ENCODE measurements at places on chromosomes 5 and 9.

DNA sequence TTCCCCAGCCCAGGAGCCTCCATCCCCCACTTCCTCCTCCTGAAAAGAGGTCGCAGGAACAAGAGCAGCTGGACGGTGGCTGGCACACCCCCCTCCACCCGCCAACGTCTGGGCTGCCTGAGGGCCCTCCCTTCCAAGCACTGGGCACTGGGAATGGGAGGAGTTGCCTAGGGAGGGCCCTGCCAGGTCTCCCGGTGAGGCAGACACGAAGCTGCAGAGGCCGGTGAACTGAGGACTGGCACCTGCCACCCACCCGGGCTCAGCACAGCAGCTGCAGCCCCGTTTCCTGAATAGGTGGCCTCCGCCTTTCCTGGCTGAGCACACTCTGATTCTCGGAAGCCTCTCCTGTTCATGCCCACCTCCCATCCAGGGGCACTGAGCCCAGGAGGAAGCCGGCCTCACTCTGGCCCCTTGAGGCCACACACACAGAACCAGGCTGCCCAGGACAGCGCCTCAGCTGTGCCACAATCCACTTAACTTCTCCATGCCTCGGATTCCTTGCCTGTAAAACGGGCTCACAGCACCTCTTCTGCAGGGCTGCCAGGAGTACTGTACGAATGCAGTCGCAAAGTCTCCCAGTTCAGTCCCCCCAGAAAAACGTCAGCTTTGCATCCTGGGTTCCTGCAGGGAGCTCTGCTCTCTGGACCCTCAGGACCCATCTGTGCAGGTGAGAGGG lies 1.3 kb downstream of the NPDC1 start:
- DNase-seq: no peak

DNA sequence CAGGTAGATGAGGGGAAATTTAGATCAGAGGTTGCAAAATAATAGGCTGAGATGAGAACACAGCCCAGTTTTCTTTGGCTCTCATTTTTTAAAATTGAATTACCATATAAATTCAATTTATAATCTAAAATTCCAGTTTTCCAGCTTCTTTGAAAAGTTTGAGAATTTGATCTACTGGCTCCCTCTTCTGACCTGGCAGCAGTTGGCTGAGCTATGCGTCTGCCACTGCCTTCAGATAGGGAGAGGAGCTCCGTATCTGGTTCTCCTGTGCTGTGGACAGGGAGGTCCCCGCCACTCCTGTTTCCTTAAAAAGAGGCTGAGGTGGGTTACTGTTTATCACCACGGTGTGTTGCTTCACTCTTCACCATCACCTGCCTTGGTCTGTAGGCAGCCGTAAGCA lies 103.7 kb downstream of the ARHGAP26 start:
- DNase-seq: no peak

GRCh38 chr9:108325406-108325805 lies 530.4 kb downstream of the ACTL7B start:
- DNase-seq: no peak

DNA sequence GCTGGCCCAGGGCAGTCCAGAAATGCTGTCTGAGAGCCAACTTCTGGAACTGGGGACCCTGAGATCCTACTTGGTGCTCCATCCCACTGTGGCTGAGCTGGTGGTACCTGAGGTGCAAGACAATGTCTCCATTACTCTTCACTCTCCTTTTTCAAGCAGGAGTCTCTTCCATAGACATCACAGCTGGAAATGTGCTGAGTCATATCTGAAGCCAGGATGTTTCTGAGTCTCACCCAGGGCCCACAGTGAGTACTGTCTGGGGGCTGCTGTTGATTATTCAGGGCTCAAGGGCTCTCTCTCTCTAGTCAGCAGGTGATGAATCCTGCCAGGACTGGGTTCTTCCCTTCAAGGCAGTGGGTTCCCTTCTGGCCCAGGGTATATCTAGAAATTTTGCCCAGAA lies 145.2 kb upstream of the TAS2R1 start:
- DNase-seq: no peak

DNA sequence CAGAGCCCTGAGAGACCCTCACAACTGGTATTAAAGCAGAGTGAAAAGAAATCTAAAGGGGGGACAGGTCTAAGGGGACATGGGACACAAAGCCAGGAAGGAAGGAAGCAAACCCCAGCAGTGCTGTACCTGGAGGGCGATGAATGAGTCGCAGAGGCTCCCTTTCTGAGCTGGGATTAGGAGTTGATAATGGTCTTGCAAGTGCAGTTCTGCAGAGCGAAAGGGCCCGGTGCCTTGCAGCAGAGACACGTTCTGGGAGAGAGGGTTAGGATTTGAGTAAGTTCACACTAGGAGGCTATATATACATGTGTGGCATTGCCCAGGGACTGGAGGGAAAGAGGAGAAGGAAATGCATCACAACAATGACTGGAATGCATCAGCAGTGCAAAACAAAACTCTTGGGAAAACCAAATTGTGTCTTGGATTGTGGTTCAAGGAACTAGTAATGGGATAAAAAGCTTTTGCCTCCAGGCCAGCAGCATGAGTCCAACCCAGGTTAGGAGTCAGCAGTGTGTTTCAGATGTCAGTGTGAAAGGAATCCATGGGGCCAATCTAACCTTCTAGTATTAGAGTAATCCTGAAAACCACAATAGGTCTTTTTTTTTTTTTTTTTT lies 38.8 kb upstream of the LIFR start:
- DNase-seq: no peak

- DNase-seq: no peak
Observed at GRCh38 chr9:2565676-2566340, 55.8 kb upstream of the VLDLR start.

GRCh38 chr5:178624631-178625546 lies 2.0 kb downstream of the CLK4 start:
- no peak for DNase-seq

- DNase-seq: no peak
Observed at GRCh38 chr9:33794560-33794959, 801 bp upstream of the PRSS3 start.

GRCh38 chr5:170097934-170098333 lies 7.8 kb upstream of the FOXI1 start:
- peak; percentile 59 for DNase-seq

GRCh38 chr9:13804532-13804931 lies 509.4 kb downstream of the NFIB start:
- no peak for DNase-seq

DNA sequence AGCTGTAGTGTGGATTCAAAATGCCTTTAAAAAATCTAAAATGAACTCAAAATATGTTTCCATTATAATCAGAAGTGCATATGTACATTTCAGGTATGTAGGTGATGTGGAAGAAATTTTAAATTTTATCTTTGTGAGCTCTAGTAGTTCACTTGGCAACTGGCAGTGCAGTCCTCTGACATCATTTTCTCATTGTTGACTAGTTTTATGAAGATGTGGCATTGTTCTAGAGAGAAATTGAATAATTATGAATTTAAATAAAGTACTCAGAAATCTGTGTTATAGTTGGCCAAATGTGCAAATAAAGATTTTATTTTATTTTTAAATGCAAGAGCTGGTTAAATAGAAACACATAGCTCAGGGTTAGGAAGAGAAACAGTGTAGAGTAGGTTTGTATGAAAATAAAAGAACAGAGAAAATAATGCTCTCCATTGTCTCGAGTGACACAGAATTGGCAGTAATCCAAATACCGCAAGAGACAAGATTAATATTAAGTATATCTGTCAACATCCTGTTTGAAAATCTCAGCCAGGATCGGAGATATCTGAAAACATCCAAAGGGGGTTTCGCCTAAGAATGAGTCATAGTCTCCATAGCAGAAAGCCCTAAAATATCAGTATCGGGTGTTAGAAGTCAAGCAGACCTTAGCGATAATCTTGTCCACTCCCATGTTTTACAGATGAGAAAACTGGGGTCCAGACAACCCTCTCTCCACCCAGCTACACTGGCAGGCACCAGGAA lies 189.4 kb downstream of the CCDC192 start:
- DNase-seq: no peak

GRCh38 chr5:175123542-175123941 lies 320.4 kb downstream of the DRD1 start:
- no peak for DNase-seq

- DNase-seq: peak; percentile 39
Observed at GRCh38 chr5:89246864-89247263, 363.9 kb upstream of the MEF2C start.

DNA sequence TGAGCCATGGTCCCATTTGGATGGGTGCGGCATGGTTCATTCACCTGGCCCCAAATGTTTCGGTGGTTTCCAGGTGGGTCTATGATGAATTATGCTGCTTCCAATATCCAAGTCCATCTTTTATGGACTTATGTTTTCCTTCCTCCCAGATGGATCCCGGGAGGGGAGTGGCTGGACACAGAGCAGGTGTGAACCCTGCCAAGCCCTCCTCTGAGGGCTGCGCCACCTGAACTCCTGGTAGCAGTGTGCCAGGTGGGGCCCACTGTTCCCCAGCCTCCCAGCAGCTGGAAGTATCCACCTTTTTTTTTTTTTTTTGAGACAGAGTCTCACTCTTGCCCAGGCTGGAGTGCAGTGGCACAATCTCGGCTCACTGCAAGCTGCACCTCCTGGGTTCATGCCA lies 42.9 kb downstream of the WNK2 start:
- DNase-seq: no peak

- DNase-seq: peak; percentile 23
Observed at GRCh38 chr5:112917453-112917995, 4.5 kb downstream of the REEP5 start.

DNA sequence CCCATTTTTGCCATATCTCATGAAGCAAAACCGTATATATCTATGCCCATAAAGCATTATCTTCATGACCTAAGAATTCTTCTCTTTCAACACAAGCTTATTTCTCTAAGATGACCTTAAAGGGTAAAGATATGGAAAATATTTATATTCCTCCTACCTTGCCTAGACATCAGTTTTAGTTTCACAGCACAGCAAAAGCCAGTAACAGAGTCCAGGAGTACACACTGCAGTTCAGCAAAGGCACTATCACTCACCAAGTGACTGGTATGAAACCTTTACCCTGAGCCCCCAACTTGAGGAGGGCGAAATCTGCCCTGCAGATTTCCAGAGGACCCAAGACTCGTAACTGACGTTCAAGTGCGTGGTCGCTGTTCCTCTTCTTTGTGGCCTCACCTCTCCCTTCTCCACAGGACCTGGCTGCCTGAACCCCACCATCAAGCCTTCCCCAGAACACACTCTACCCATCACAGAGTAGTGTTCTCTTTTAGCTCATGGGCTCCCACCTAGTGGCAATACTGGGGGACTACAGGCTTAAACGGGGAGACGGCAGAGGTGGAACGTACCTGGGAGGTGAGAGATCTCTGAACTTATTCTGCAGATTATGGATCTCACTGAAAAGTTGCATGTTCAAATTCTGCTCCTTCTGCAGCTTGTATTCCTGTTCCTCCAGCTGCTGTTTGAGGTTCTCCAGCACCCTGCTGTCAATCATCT lies 141.0 kb downstream of the CDK5RAP2 start:
- DNase-seq: no peak

DNA sequence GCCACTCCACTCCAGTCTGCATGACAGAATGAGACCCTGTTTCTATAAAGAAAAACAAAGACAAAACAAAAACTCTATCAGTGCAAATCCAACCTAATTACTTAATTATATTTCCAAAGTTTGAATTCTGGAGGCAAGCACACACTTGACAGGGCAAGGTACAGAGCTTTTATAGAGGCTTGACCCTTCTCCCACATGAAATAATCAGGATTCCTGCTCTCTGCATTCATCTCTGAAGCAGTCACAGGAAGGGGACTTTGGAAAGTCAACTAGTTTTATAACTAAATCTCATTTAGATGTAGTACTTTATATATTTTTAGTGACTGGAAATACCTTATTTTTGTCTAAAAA lies 91.9 kb upstream of the CHD1 start:
- DNase-seq: no peak

- DNase-seq: no peak
Observed at GRCh38 chr5:159104051-159104651, 4.4 kb upstream of the EBF1 start.

DNA sequence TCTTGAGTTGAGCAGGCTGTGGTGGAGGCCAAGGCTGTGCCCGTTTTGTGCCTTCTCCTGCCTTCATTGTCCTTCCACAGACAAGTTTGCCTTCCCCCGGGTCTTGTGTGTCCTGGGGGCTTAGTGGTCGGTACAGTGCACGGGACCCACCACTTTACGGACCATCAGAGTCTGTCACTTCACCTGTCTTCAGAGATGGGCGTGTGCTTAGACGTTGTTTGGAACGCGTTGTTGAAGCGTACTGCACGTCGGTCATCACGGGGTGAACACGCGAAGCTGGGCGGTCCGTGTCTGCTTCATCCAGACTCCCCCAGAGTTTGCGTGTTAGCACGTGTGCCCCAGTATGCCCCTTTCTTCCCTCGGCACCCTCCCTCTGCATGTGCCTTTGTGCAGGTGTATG lies 24.8 kb downstream of the CEP72 start:
- no peak for DNase-seq

DNA sequence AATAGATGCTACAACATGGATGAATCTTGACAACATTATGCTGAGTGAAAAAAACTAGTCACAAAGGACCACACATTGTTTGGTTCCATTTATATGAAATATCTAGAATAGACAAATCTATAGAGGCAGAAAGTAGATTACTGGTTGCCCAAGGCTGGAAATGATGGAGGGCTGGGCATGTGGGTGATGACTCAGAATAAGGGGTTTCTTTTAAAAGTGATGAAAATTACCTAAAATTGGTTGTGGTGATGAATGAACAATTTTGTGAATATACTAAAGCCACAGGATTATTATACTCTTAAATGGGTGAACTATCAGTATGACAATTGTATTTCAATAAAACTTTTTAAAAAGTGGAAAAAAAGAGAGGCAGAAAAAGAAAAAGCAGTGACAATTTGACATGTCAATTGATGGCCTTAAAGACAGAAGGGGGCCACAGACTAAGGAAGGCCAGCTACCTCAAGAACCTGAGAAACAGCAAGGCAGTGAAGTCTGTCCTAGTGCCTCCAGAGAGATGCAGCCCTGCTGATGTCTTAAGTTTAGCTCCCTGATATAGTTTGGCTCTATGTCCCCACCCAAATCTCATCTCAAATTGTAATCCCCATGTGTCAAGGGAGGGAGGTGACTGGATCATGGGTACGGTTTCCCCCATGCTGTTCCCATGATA lies 182.7 kb downstream of the PIK3R1 start:
- DNase-seq: no peak

- no peak for DNase-seq
Observed at GRCh38 chr9:137020771-137021567, 7.1 kb downstream of the ABCA2 start.

- no peak for DNase-seq
Observed at GRCh38 chr5:21723500-21723899, 1129.6 kb downstream of the CDH12 start.

DNA sequence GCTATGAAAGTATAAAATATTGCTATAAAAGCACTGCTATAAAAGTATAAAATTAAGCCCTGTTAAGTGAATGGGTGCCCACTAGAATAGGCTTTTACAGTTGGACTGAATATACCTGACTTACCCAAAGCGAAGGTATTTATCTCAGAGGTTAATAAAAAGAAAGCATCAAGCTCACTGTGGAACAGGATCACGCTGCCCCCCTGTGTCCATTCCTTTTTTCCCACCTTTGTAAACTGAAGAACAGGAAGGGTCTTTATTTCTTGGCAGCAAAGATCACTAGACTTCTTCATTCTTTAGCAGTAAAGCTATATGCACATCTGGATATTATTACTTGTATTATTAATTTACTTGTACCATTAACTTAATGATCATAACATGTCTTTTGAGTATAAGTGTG lies 22.1 kb upstream of the PLPP6 start:
- no peak for DNase-seq
